ENCODE measurements at places on chromosomes 1 and 21.

GRCh38 chr1:115364780-115365155 lies 26.7 kb upstream of the NGF start:
- no peak for DNase-seq

GRCh38 chr1:236736761-236737160 lies 50.5 kb downstream of the ACTN2 start:
- DNase-seq: no peak

DNA sequence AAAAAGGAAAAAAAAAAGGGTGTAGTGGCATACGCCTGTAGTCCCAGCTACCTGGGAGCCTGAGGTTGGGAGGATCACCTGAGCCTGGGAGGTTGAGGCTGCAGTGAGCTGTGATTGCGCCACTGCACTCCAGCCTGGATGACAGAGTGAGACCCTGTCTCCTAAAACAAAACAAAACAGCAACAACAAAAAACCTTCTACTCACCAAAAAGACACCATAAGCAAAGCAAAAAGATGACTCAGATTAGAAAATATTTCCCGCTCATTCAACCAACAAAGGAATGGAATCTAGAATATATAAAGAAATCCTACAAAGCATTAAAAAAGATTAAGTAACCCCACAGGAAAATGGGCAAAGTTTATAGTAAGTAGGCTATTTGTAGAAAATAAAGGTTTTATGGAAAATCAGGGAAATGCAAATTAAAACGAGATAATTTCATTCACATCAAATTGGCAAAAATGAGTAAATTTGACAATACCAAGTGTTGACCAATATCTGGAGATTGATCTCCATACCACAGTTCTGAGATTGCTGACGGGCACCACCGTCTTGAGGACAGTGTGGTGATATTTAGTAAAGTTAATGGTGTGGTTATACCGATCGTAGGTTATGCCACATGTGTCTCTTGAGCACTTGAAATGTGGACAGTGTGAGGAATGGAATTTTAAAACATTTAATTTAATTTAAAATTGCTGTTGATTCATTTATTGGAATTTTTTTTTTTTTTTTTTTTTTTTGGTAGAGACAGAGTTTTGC lies 54.0 kb downstream of the PIK3CD start:
- DNase-seq: no peak

DNA sequence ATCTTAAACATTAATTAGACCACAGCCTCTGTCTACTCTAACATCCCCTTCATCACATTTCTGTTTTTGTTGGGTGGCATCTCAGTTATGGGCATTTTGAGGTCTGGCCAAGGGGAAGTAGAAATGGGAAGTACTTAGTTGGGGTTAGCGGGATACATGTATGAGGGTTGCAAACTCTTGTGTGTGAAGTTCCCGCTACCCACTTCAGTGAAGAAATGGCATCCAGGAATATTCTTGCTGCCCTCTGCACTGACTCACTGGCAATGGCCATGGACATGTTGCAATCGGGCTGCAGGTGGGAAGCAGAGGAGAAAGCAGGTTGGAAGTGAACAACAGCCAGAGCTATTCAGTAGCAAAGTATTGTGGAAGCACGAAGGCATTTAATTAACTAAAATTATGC lies 7.4 kb downstream of the CD48 start:
- no peak for DNase-seq

DNA sequence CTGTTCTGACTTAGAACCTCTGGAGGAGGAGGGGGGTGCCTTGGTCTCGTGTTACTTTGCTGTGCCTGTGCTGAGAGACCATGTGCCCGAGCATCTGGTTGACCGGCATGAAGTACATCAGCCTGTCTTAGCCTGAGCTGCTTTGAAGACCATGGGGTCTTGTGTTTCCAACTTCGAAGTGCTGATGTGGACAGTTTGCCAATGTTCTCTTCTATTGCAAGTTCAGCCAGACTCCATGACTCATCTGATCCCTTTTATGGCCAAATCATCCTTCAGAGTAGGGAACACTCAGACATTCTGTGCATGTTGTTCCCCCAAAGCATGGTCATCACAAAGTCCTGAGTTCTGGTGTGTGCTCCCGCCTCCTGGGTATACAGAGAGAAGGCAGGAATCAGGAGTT lies 6.0 kb upstream of the PLA2G2C start:
- no peak for DNase-seq

- DNase-seq: no peak
Observed at GRCh38 chr1:109978761-109979488, 5.6 kb upstream of the AHCYL1 start.

- no peak for DNase-seq
Observed at GRCh38 chr1:159986093-159986492, 32.1 kb upstream of the SLAMF9 start.

DNA sequence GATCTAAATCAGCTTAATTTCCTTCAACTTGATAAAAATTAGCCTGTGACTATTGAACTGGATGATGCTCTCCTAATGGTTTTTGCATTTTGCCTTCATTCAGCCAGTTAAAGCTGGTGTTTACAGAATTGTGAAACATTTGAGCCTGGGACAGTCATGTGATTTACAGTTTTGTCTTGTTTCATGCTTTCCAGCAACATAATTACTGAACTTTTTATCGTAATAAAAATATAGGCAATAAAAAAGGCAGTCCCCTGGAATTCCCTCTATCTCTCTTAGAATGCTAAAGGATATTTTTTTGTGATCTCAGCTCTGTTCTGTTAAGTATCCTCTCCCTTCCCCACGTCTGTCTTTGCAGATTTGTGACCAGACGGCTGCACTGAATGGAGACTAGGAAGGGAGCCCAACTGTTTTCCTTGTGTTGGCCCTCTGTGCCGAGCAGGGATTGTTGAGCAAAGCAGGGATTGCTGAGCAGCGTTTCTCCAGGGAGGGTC lies 70.3 kb upstream of the RGL1 start:
- DNase-seq: no peak

- DNase-seq: peak; percentile 34
Observed at GRCh38 chr1:23648576-23648975, 43.0 kb upstream of the RPL11 start.

DNA sequence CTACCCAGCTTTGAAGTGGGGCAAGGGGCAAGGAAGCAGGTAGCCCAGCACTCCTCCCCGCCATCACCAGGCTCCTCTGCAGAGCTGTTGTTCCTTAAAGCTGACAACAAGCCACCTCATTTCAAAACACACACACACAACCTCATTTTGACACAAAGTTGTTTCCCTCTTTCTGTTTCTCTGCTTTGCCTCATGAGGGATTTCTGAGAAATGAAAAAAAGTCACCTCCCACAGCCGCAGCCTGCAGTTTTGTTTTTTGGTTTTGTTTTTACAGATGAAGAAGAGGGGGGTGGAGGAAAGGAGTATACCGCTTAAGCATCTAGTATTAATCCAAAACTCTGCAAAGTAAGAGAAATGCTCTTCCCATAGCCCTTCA lies 12.1 kb downstream of the MCL1 start:
- DNase-seq: peak; percentile 47

GRCh38 chr1:17232759-17233661 lies 15.9 kb upstream of the PADI3 start:
- no peak for DNase-seq

DNA sequence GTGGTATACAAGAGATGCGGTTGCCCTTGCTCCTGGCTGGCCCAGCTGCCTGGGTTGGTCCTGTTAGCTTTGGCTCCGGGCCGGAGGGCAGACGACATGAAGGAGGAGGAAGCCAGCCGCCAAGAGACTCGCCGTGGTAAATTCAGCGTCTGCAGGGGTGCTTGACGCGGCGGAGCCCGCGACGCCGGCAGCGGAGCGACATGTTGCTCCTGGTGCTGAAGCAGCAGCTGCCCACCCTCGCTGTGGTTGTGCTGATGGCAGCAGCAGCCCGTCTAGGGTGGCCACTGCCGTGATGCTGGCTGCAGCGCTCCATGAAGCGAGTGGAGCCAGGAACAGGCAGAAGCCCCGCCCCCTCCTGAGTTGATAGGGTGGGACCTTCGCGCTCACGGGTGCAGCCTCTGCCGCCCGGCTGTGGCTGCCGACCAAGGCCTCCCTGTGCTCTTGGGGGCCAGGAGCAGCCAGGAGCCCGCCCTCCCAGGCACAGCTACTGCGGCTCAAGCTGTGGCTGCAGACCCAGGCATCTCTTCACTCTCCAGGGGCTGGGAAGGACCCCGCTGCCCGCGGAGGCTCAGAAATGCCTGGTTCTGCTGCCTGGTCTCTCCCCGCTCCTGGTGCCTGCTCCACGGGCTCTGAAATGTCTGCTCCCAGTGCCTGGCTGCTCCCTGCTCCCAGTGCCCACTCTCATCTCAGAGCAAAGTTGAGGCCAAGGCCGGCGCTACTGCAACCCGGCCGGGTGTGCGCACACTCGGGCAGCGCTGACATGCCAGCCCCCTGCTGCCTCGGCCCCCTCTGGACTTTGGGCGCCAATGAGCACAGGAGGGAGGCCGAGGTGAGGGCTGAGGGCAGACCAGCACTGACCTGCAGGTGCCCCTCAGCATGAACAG lies 4.4 kb upstream of the ZNF692 start:
- DNase-seq: peak; percentile 77

GRCh38 chr1:165207853-165208515 lies 148.5 kb downstream of the LMX1A start:
- no peak for DNase-seq

DNA sequence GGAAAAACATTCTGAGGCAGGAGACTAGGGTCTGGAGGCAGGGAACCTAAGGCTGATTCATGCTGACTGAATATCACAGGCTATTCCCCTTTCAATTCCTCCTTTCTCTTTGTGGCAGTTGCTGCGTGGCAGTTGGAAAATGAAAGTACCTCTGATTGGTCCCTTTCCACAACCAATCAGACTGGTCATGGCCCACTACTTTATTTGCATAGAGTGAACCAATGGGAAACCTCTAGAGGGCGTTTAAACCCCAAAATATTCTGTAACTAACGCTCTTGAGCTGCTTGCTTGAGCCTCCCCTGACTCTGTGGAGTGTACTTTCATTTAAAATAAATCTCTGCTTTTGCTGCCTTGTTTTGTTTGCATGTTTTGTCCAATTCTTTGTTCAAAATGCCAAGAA lies 27.7 kb upstream of the VN1R5 start:
- DNase-seq: no peak

- DNase-seq: no peak
Observed at GRCh38 chr1:164583835-164584539, 25.0 kb downstream of the PBX1 start.

DNA sequence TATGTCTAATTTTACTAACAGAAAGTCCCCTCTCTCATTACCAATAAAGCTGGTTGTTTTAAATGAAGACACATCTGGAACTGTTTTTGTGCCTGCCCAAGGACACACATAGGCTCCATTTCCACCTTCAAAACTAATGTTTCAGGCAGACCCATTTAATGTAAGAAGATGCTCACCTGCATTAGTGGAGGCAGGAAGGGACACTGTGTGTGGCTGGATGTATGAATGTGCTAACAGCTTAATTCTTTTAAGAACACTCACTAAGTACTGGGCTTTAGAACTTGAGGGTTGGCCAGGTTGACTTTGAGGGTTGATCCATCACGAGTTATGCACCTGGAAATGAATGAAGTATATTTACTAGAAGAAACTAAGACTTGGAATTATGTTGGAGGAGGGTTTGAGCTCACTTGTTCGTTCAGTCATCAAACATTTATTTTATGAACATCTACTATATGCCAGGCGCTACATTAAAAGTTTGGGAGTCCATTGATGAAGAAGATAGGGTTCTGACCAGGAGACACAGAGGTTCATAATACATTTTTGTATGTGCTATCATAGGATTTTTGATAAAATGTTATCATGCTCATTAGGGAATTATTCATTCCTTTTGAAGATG lies 5.4 kb downstream of the JUN start:
- no peak for DNase-seq

DNA sequence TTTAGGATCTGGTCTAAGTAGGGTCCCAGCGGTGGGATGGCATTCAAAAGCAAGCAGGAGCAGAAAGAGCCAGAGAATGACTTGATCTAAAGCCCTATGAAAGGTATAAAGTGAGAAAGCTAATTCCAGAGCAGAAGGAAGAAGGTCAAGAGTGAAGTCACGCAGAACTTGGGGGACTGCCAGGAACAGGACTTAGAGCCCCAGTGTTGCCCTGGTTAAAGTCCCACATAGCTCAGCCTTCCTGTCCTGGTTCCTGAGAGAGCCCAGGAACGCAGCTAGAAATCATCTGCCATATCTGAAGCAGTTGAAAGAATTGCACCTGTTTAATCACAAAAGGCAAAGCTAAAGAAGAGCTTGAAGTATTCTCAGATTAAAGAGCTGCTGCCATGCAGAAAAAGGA lies 160.6 kb upstream of the ATP1B1 start:
- DNase-seq: no peak

- no peak for DNase-seq
Observed at GRCh38 chr1:182143825-182144645, 82.5 kb upstream of the ZNF648 start.

- DNase-seq: no peak
Observed at GRCh38 chr1:37656881-37657280, 22.2 kb upstream of the RSPO1 start.

DNA sequence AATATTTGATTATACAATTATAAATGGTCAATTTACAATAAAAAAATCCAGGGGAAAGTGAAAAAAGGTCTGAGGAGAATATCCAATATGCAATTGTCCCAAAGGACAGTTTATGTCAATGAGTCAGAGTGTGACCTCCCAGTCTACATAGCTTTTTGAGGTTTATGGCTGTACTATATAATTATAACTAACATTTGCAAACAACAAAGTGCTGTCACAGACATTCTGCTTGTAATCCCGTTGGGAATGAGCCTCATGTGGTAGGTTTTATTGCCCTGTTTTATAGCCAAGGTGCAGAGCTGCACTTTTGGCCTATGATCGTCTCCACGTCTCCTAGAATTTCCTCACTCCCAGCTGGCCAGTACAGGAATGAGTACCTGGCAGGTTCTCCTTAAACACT lies 103.8 kb downstream of the ADSS2 start:
- no peak for DNase-seq

DNA sequence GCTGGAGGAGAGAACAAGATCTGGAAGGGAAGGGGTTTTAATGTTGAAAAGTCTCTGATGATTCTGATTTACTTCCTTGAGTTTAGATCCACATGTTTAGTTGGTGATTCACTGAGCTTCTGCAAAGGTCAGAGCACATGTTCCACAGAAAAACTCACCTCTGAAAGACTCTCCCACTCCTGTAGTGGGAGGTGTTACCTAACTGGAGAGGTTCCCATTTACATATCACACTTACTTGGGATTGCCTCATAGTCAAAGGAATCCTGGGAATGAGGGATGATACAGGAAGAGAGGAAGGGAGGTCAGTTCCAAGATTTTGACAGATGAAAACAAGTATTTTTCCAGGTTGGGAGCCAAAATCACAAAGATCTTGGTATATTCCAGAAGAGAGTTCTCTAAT lies 2.7 kb upstream of the NTNG1 start:
- DNase-seq: no peak

DNA sequence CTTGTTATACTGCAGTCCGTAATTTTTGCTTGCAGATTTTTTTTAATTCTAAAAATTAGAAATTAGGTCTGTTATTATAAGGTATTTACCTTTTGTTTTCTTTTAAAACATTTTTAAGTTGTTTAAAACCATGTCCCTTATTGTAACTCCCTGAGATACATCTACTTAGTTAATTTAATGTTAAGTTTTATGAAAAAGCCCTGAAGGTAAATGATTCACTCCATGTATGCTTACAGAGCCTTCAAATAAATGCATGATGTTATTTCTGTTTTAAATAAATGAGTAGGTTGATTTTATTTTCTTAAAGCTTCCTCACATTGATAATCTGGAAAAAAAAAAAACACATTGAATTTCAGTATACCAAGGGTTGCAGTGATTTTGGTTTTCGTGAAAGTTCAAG lies 7.5 kb downstream of the SRSF11 start:
- no peak for DNase-seq

Measured in germinal center (tissue), 1 donor.